ENCODE measurements at places on chromosomes 3 and 15.

DNA sequence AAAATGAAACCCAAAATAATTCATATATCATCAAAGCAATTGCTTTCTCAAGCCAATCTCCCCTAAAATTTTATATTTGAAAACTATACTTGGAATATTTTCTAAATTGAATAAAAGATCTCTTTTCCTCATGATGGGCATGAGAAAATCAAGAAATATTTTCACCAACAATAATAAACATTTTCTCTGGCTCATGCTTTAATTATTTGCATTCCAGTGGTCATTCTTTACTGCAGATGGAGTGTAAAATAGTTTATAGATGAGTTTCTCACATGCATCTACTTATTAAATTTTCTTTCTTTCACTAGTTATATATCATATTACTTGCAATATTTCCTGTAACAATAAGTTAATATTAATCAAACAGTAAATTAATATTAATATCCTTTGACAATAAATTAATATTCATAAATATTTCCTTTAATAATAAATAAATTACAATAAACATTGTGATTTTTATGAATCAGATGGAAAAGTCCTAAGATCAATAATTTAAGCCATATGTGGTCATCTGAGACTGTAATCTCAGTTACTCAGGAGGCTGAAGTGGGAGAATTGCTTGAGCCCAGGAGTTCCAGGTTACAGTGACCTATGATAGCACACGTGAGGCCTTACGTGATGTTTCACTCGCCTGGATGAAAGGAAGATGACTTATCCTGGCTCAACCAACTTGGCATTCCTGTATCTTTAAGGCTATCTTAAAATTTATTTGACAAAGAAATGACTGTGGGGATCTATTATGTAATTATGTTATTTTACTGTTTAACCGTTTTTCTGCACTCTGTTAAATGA, 958.8 kb downstream of the ZPLD1 start:
- DNase-seq, result no peak

DNA sequence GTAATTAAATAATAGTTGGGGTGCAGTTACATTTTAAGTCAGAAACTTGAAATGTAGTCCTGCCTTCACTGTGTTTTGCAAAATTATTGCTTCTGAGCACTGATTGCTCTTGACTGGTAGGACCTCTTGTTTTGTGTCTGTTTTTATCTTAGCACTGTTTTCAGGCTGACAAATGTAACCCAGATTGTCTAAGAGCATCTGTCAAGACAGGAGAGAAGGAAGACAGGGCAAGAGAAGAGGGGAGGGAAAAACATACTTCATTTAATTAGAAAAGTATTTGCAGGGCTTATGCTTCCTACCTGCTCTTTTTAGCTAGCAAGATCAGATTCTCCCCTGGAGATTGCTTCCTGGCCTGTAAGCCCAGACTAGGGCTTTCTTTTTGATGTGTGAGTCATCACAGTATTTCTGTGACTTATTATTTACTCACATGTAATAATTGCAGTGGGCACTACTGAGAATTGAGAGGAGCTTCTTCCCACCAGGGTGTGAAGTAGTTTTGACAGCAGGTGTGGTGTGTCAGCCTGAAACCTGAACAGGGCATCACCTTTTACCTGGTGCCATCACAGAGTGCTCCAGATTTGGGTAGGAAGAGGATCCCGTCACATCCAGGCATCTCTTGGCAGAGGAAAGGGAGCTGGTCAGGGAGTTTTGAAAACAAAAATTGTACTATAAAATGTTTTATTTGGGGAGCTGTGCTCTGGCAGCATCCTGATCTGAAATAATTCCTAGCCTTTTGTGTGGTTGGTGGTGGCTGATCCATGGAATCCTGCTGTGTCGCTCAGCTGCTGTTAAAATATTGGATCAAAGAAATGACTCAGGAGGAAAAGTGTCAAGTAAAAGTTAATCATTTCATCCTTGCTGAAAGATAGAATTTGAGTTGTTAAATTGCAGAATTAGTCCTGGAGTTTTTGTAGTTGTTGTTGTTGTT, 98.2 kb downstream of the TMEM108 start:
- DNase-seq, result no peak

DNA sequence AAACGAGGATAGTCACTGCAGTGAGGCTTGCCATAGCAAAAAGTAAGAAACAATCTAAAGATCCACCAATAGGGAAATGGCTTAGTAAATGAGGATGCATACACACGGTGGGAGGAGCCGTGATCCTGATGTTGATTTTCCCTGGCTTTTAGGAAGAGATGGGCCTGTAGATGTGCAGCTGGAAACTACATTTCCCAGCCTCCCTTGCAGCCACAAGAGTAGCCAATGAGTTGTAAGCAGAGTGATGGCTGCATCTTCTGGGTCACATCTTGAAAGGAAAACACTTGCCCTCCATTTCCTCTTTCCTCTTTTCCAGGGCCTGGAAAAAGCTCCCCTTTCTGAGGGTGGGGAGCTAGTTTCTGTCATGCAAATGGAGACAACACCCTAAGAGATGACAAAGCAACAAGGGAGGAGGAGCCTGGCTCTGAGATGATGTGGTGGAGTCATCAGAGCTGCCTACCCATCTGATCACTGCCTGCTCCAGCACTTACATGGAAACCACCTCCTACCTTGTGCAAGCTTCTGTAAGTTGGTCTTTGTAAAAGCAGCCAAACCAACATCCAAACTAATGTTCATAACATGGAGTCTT, 139.1 kb downstream of the TLE3 start:
- DNase-seq, result no peak

DNA sequence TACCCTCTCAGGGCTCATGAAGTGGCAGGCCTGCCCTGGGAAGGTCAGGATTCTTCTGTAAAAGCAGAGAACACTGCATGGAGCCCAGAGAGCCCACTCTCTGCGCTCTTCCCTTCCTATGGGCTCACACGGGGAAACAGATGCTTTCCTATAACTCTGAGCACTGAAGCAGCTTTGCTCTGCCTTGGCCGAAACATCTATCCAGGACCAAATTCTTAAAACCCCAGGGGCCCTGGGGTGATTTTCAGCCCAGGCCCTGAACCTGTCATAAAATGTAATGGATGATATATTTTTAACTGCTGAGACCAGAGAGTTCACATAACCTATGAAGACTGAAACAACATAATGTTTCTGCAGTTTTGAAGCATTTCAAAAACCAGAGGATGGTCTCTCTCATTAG, 249.9 kb upstream of the CTDSPL start:
- DNase-seq, result no peak

DNA sequence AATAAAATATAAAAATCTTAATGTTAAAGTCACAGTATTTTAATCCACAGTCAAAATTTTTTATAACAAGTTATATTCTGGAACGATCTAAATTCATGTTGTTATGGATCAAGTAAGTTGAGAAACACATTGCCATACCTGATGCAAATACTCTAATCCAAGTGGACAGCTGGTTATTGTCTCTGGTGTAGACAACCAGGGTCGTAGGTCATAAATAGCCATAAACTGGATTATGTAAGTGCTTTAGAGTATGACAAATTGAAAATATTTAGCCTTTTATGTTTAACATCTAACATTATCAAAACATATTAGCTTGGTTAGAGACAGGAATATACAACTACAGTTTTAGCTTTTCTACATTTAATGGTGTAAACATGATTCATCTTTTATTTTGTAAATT, 53.0 kb downstream of the PLSCR2 start:
- DNase-seq, result no peak

DNA sequence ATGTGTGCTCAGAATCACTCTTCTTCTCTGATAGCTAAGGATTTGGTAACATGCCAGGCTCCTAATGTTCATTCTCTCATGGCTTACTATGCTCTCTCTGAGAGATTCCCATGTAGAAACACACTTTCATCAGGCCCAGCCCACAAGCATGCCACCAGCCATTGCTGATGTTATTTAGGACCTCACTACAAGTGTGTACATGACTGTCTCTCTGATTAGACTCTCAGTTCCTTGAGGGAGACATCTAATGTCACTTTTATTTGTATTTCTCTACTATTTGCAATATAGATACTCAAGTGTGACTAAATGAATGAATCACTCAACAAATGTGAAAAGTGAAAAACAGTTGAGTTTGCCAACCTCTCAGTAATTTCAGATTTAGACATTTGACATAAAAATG, 84.3 kb upstream of the ARL6 start:
- no peak for DNase-seq

GRCh38 chr3:55501905-55502304, 14.8 kb upstream of the WNT5A start:
- DNase-seq, result no peak

DNA sequence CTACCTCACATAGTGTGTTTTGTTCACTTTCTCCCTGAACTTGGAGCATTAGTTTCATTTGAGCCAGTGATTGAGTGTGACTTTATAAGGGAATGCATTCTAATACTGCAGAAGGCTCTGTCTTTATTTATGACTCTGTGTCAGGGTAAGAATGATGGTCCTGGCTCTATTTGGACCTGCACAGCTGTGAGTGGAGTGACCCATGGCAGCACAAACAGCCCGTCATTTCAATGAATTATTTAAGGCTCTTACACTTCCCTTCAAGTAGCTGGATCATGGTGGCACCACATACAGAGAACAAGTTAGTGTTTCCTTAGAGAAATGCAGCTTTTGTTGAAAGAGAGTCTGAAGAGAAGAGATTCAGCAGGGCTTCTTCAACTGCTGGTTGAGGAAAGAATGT, 16.4 kb downstream of the TMEM108 start:
- no peak for DNase-seq

- DNase-seq, result no peak
Observed at GRCh38 chr15:36598529-36599177, 19.2 kb downstream of the CDIN1 start.

- DNase-seq, result no peak
Observed at GRCh38 chr15:82545002-82545401, 4.7 kb upstream of the RPS17 start.

DNA sequence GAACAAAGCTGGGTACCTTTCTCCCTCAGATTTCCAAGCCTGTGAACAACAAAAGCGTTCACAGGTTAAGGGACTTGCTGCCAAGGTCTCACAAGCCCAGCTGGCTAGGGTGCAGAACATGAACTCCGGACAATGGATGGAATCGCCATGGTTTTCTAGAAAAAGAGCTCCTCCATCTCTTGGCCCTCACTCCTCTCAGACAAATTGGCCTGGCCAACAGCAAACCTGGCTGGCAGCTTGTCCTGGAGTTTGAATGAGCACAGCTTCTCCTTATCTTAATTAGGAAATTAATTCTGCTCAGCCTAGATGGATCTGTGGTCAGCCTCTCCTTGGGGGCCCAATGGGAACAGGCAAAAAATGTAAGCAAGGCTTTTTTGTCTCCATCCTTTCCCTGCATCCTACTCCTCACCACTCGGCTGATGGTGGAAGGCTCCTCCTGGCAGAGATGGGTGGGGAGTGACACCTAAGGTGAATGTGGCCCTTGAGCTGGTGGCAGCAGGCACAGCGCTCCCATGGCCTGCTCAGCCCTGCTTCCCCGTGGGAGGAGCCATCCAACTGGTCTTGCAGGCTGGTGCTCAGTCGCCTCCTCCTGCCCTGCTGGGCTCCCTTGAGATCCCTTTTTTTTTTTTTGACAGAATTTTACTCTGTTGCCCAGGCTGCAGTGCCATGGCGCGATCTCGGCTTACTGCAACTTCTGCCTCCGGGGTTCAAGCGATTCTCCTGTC, 5.8 kb downstream of the KLHL25 start:
- no peak for DNase-seq

DNA sequence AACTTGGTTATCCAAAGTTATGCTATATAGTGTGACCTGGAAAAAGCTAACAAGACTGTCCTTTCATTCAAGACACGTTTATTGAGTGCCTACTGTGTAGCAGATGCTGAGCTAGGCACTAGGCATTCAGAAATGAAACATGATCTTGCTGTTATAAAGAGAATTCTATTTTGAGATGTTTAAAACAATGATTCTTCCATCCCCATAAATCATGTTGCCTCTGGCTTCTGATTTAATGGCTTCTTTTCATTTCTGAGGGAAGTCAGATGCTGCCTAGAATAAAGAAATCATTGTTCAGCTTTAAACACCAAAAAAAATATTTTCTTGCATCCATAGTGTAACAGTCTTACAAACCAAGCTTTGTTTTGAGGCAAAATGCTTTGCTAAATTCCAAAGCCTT, 620.9 kb upstream of the UBE2E2 start:
- no peak for DNase-seq

- no peak for DNase-seq
Observed at GRCh38 chr3:24139463-24140412, 194.7 kb downstream of the NR1D2 start.

- DNase-seq, result no peak
Observed at GRCh38 chr15:38996111-38996631, 431.6 kb upstream of the RASGRP1 start.

GRCh38 chr3:71402911-71403310, 180.6 kb downstream of the FOXP1 start:
- DNase-seq, result no peak

DNA sequence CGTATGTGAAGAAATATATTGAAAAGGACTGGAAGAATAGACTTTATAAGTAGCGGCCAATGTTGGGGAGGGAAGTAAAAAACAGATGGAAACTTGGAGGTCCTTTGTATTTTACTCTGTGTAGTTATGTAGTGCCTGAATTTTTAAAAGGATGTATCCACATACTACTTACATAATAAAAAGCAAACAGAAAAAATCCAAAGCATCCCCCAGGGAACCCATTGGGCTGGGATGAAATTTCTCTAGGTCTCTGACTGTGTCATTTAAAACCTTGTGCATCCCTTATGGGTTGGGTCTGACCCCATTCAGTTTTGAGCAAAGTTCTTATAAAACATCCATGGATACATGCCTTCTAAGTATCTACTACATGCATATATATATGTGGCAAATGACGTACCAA, 141.1 kb downstream of the NR1D2 start:
- no peak for DNase-seq

GRCh38 chr15:64720188-64720587, 55.2 kb downstream of the RBPMS2 start:
- DNase-seq, result no peak

DNA sequence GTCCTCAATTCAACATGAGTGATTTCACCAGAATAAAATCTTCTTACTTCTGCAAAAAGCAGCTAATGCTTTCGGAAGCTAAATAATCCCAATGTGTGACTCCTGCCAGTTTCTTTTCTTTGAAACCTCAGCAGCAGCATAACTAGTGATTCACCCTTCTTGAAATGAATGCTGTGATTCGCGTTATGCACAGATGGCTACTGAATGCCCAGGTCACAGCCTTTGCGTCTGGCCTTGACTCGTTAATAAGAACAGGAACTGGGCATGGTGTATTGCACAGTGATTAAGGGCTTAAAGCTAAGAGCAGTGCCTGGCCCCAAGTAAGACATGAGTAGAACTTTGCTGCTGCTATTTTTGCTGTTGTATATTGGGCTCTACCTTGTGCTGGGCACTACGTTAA, 19.0 kb downstream of the CGNL1 start:
- no peak for DNase-seq

DNA sequence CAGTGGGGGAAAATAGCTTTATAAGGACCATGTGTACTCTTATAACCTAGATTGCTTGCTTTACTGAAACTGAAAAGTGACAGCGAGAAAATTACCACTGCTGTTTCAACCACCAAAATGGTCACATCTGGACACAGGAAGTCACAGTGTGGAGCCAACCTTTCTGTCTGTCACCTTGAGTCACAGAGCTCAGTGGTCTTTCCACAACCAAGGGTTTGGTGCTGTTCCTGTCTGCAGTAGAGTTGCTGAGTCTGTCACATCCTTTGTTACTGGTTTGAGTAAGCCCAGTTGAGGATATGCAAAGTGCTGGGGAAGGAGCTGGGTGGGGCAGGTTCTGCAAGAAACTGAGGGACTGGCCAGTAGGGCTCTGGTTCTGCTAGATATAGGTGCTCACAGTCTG, 139.1 kb upstream of the EIF1B start:
- no peak for DNase-seq

GRCh38 chr15:80489030-80489594, 84.9 kb downstream of the ARNT2 start:
- no peak for DNase-seq

Data from hematopoietic multipotent progenitor cell treated with erythropoietin and hydrocortisone succinate and interleukin-3 and kit ligand, for 17 days (in vitro differentiated cells).